Osteocyte (in vitro differentiated cells): ENCODE measurements at places on chromosomes 12 and 14.
A peak's percentile ranks its signal among the peaks of the same experiment; 100 is the strongest.

- DNase-seq = no peak
Observed at GRCh38 chr14:60643141-60643462, 6.2 kb downstream of the SIX1 start.

DNA sequence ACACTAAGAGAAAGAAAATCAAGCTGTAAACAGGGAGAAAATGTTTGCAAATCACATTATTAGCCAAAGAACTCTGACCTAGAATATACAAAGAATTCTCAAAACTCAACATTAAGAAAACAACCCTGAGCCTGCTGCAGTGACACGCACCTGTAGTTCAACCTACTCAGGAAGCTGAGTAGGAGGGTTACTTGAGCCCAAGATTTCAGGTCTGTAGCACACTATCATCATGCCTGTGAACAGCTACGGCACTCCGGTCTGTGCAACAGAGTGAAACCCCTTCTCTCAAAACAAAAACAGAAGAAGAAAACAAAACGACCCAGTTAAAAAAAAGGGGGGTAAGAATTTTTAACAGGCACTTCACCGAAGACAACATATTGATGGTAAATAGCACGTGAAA, 20.8 kb downstream of the SAV1 start:
- DNase-seq = no peak

GRCh38 chr12:116525418-116526001, 33.7 kb upstream of the MAP1LC3B2 start:
- DNase-seq = no peak

DNA sequence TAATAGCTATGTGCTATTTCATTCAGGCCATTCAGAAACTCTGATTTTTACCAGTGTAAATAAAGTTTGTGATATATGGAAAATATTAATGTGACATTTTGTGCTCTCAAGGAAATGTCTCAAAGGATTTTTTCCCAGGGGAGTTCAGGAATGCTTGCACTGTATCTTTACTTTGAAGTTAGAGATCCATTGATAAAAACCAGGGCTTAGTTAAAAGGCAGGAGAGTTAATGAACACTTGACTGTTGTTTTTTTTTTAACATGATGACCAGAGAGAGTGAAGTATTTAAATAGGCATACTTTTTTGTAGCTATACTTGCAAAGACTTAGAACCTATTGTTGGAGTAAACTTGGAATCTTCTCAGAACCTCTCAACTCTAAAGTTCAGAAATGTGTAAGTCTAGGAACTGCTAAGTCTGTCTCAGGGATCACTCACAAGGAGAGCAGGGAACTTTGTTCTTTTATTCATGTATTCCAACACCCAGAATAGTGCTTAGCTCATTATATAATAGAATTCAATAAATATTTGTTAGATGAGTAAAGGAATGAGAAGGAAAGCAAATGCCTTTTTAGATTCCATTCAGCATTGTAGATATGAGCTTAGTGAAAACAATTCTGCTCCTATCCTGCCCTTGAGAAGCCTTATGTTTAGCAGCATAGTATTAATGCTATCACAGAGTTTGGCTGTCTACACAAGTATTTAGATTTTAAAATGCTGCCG, 117.5 kb downstream of the DAAM1 start:
- no peak for DNase-seq

- no peak for DNase-seq
Observed at GRCh38 chr12:132393991-132394949, 64.9 kb upstream of the GALNT9 start.

DNA sequence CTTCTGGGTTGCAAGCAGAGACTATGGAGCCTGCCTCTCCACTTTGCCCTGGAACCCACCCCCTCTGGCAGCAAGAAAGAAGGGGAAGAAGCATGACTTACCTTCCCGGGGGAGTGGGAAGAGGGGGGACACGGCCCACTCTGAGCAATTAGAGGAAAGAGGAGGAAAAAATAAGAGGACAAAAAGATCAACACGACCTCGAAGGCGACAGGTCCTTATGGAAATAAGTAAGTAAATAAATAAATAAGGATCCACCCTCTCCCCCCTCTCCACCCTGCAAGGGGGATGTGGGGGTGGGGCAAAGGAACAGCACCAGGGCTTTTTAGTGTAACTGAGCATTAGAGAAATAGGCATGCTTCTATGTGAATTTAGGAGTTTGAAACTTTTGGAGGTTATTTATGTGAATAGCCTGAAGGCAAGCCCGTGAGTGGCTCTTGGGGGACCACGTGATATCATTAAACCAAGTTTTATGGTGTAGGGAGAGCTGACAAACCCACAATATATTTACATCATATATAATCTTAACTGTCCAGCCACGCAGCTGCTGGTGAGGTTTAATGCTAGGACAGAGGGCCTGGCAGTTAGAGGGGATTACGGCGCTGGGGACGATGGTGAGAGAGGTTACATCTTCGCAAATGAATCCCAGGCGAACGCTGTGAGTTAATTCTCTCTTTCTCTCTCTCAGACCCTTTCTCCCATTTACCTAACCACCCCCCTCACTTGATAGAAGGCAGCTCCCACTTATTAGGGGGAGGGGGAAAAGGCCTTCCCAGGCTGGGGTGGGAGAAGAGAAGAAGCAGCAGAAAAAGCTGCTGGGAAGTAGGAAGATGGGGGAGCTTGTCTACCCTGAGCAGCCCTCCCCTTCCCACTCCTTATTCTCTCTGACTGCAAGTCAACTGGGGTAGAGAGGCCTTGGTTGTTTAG, 4.8 kb downstream of the HOXC5 start:
- no peak for DNase-seq

DNA sequence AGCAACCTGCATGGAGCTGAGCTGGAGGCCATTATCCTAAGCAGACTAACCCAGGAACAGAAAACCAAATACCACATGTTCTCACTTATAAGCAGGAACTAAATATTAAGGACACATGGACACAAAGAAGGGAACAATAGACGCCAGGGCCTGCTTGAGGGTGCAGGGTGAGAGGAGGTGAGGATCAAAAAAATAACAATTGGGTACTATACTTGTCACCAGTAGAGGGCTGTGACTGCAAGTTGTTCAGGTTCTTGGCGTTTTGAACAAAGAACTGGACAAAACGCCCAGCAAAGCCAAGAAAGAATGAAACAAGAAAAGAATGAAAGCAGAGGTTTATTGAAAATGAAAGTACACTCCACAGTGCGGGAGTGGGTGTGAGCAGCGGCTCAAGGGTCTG, 208.5 kb upstream of the NEDD1 start:
- DNase-seq = no peak

GRCh38 chr14:38248321-38249028, 7.4 kb downstream of the CLEC14A start:
- DNase-seq = no peak

DNA sequence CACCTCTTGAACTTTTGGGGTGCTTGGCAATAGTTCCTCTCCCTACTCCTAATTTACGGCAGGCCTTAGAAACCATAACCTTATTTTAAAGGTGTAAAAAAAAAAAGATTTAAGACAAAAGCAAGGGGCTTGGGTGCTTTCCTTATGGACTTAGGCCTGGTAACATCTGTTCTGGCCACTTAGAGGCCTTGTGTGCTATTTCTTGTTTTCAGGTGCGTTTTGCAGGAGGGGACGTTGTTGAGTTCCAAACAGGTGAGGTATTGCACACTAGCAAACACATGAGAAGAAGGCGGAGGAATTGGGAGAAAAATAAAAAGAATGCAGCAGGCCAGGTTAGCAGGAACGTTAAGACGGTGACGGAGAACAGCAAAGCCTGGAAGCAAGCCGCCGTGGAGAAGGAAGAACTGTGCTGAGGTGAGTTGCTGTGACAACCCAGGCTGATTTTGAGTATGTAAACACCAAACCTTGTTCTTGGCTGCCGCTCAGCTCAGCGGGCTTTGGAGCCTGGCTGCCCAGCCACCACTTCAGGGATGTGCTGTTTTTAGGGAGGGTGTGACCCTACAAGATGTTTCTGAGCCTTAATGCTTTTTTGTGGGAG, 17.3 kb downstream of the EMG1 start:
- peak; percentile 34 for DNase-seq

GRCh38 chr12:52975820-52976573, 27.1 kb downstream of the KRT18 start:
- no peak for DNase-seq

DNA sequence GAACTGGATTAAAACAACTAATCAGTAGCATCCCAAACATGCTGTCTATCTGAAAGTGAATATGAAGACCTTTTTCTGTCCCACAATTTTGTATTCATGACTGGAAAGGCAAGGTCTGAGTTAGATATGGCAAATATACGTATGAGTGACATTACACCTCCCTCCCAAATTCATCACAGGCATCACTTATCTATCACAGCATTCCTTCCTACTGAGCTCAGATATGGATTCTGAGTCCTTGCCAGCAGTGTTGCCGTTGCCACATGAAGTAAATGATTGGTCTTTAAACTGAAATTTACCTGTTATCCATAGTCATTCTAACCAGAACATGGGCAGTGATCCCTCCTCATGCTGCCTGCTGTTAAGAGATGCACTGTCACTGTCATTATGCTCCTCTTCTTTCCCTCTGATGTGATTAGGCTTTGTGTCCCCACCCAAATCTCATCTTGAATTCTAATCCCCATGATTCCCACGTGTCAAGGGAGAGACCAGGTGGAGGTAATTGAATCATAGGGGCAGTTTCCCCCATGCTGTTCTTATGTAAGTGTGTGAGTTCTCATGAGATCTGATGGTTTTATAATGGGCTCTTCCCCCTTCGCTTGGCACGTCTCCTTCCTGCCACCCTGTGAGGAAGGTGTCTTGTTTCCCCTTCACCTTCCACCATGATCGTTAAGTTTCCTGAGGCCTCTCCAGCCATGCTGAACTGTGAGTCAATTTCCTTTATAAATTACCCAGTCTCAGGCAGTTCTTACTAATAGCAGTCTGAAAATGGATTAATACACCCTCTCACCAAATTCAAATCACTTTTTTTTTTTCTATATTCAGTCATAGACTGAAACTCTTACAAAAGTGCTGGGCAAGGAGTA, 288.4 kb downstream of the NUAK1 start:
- DNase-seq = no peak

GRCh38 chr12:121120323-121120722, 12.4 kb upstream of the P2RX7 start:
- no peak for DNase-seq

- DNase-seq = peak; percentile 91
Observed at GRCh38 chr12:117367006-117367638, 5.7 kb upstream of the NOS1 start.

DNA sequence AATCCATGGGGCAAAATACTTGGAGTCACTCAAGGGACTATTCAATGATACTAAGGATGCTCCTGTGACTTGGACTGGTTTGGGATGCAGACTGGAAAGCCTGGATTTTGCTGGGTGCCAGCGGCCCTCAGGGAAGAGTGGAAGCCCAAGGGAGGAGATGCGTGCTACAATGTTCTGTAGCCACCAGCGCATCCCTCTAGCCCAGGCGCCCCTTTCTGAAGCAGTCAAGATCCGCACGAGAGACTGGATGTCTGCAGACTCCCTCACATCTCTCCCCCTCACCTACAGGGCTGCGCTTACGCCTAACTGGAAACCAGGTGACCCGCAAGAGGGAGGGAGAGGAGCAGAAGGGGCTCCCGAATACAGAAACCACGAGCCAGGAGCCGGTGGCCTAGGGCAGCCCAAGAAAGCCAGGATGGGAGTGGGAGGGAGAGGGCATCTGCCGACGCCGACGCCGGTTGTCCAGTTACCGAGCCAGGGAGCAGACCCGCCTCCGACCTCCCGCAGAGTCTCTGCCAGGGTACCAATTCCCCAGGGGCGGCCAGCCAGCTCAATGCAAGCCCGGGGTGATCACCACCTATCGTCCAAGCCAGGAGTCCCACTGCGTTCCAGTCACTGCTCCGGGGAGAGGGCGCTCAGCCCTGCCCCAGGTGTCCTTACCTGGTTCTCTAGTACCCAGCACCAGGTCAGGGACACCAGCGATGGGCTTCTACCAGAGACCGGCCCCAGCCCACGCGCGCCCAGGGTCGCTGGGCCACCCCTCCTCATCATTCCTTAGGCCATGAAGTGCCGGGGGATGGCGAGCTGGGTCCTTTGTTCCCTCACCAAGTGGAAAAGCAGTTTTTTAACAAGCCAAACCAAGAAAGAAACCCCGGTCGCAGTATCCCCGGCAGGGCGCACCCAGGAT, 1.2 kb downstream of the NTN4 start:
- DNase-seq = peak; percentile 87

DNA sequence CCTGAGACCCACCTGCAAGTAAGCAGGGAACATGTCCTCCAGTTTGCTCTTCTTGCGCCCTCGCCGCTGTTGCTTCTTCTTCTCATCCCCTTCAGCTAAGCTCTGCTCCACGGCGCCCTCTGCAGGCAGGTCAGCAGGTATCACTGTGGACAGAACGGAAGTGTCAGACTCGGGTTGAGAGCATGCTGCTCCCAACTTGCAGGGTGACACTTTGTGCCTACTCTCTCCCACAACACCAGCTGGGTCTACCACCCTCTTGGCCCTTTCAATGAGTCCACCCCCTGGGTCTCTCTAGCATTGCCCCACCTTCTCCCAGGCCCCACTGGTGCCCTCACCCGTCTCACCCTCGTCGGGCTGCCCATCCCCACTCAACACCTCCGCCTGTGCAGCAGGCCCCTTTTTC, 16.7 kb downstream of the KMT2D start:
- no peak for DNase-seq

GRCh38 chr12:72349491-72349890, 77.3 kb downstream of the TRHDE start:
- DNase-seq = no peak

DNA sequence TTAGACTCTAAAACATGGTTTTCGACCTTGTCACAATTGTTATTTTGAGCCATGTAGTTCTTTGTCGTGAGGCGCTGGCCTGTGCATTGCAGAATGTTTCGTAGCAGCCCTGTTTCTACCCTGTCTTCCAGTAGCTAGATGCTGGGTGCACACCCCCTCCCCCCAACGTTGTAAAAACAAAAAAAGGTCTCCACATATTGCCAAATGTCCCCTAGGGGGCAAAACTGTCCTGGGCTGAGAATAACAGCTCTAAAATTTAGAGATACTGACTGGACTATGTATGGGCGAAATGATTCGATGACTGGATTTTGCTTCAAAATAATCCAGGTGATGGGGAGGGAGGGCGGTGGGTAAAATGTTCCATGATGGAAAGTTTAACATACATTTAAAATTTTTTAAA, 126.1 kb upstream of the FUT8 start:
- DNase-seq = no peak

- no peak for DNase-seq
Observed at GRCh38 chr12:85301051-85301450, 21.0 kb downstream of the ALX1 start.

GRCh38 chr12:59861635-59862034, 265.8 kb downstream of the SLC16A7 start:
- no peak for DNase-seq

DNA sequence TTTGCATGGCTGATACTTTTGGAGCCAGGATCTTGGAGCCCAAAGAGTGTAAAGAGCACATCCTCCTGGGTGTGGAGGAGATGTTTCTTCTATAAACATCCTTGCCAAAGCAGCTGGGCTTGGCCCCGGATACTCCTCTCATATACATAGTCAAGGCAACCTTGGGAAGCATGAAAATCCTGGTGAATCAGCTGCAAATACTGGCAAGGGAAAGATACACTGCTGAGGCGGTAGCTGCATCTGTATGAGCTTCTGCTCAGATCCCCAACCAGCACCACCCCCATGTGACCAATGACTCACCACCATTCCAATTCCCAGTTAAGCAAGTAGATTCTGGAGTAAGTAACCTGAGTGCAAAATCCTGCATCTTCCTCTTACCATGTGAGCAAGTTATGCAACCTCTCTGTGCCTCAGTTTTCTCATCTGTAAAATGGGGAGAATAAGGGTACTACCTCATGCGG, 567.4 kb downstream of the MED13L start:
- DNase-seq = no peak

GRCh38 chr14:67429510-67430205, 17.7 kb upstream of the PLEK2 start:
- no peak for DNase-seq

GRCh38 chr14:53979747-53980642, 23.4 kb upstream of the BMP4 start:
- no peak for DNase-seq
